Stimulated activated CD4-positive, alpha-beta T cell treated with anti-CD3 and anti-CD28 coated beads, TNF-alpha, amount 100 ng/mL, for 24 hours (primary cell): ENCODE measurements at places on chromosomes 6 and 20.

DNA sequence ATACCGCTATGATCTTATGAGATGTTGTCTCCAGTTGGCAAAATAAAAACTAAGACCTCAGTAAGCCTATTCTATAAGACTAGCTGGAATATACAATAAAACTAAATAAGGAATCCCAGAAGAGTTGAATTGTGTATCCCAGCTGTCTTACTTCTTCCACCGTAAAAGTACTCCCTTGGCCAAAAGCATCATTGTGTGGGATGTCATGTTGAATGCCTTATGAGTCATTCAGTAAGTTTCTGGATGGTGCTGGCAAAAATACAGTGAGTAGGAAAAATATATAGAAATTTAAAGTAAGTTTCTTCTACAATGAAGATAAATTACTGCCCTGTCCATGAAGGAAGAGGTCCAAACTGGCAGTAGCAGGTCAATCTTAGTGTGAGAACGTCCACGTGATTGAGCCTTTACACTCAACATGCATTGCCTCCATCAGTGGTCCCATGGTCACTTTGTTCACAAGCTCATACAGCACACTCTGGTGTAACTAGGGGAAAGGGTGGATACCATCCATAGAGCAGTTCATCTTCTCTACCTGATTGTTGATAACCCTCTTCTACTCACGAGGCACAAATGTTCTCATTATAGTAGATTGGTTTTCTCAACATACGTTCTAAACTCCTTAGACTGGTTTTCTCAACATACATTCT is 13.7 kb upstream of the ZNF318 start:
- no peak for DNase-seq

DNA sequence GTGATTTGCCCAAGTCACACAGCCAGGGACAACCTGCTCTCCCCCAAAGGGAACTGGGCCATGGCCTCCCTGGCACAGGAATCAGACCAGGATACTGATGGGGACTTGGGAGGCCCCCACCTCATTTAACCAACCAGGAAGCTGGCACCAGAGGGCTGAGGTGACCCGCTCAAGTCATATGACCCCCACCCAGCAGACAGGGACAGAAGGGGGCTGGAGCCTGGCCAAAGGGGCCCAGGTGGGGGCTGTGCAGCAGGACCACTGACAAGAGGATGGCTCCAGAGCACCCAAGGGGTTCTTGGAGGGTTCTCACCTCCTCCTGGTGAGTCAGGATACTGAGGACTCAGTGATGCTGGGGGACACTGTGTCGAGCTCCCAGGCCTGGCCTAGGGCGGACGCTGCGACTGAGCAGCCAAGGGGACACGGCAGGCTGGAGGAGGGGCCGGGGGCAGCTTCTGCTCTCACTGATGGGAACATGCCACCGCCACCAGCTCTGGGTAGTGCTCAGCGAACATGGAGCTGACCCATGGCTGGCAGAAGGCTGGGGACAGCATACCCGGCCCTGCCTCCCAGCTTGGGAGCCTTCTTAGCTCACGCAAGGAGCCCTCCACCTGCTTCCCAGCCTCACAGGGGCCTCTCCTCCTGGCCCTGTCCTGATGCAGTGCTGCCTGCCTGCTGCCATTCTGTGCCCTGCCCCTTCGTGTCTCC is 1.2 kb downstream of the CST7 start:
- no peak for DNase-seq

DNA sequence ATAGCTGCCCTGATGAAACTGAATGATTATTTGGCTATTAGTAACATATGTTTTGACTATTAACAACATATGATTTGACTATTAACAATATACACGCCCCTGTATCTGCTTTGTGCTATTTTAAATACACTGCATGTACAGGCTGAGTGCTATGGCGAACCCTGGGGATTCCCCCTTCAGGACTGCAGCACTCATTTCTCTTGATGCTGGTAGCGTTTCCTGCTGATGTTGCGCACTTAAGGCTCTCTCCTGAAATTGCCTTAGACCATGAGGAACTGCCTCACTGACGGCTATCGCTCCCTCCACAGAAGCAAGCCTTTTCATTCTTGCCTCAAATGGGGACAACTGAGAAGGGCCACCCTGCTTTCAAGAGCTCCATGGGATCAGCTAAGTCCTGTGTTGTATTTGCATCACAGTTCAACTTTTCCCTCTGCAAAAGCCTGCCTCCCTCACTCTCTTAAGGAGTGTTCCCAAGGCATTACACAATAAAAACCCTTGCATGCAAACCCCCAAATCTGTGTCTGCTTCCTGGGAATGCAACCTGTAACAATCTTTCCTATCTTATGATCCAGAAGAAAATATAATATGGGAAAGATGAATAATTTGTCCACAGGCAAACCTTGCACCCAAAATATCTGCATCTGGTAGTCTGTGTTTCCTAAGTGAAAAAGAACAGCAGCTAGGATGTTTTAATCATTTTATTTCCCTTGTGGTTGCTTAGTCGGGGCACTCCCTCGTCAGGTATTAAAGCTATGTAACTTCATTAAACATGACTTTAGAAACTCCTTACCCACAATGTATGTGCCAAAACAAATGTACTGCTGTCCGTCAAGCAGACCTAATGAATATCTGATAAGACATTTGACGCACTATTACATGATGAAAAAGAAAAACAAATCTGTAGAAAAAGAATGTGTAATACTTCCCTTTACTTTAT is 456.4 kb downstream of the COL12A1 start:
- DNase-seq = no peak

DNA sequence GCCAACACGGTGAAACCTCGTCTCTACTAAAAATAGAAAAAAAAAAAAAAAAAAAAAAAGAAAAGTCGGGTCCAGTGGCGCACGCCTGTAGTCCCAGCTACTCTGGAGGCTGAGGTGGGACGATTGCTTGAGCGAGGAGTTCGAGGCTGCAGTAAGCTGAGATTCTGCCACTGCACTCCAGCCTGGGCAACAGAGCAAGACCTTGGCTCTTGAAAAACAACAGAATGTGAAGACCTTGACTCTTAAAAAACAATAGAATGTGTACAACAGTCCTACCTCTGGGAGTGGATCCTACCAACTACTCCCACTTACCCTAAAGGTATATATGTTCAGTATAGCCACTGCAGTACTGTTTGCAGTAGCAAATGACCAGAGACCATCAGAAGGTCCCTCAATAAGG is 15.1 kb downstream of the KIF3B start:
- no peak for DNase-seq

DNA sequence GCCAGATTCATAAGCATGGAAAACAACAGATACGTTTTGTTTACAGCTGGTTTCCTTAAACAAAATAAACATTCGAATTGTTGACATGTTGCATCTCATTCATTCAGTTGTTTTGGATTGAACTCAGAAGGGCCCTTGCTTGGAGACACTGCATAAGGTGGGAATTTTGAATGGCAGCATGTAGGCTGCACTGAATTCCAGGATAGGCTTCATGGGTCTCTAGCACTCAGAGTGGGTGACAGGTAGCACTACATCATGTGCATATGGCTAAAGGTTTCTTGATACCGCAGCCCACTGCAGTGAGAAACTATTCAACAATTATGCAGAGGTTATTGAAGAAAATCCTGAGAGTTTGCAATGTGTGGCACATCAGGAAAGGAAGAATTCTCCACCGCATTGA is 1.6 kb downstream of the BEND6 start:
- DNase-seq = no peak

- no peak for DNase-seq
Measured at GRCh38 chr6:37741757-37742400, 44.2 kb upstream of the MDGA1 start.

GRCh38 chr20:9490631-9491030 is 23.8 kb upstream of the LAMP5 start:
- DNase-seq = no peak

GRCh38 chr6:43123461-43124314 is 47.4 kb upstream of the SRF start:
- no peak for DNase-seq

DNA sequence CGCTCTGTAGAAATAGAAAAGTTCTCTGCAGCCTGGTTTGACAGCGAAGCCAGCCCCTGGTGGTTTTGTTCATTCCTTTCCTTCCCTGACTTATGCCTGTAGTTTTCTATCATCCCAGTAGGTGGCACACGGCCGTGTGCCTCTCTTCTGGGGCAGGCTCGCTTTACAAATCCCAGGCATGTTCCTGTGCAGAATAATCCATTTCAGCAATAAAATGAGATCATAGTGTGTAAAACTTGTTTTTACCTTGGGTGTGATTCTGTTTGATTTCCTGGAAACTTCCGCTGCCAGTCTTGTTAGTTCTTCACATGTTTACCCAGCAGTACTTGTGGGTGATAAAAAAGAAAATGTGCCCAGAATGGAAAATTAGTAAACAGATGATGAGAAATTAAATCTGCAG is 7.4 kb upstream of the INSM1 start:
- DNase-seq = peak; percentile 15

DNA sequence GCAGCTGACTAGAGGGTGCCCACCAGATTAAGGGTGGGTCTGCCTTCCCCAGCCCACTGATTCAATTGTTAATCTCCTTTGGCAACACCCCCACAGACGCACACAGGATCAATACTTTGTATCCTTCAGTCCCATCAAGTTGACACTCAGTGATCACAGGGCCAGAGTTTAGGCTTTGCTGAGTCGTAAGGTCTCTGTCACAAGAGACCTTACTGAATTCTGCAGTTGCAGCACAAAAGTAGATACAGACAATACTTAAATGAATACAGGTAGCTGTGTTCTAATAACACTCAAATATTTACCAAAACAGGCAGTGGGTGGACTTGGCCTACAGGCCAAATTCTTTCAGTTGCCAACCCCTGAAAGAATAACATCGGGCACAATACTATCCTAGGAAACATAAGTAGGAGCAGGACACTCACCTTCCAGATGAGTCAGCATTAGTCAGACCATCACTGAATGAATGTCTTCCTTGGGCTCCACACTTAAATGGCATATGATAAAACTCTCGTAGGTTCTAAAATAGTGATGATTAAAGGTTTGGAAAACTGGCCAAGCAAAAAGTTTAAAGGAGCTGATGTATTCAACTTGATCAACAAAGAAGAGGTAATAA is 190.0 kb downstream of the UBE3D start:
- no peak for DNase-seq

GRCh38 chr20:3592931-3593330 is 70.3 kb downstream of the GFRA4 start:
- DNase-seq = no peak

DNA sequence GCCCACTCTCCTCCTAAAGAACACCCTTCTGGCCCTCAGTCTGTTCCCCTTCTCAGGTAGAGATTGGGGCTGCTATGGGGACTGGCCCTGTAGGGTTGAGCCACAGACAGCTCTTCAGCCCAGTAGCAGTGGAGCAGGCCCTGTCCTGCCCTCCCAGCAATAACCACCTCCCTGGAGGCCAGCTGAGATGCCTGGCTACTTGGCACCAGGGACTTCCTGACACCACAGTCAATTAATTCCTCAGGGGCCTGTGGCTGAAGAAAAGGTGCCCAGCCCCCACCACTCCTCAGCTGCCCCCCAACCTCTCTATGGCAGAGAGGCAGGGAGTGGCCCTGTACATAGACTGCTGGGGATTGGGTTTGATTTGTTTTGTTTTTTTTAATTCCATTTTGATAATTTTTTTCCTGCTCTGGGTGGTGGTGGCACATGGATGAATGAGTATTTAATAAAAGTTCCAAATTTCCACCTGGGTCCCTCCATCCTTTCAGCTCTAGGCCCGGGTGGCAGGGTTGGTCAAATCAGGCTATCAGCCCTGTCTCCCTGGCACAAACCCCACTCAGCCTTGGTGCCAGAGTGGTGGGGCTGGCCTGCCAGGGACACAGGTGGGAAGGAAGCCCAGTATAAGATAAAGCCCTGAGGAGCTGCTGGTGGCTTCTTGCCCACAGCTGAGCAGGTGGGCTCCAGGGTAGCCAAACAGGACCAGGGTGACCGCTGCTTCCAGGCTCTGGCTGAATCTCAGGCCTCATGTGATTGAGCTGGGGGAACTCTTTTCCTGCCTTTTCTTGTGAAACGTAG is 1.9 kb upstream of the DEF6 start:
- DNase-seq = no peak

DNA sequence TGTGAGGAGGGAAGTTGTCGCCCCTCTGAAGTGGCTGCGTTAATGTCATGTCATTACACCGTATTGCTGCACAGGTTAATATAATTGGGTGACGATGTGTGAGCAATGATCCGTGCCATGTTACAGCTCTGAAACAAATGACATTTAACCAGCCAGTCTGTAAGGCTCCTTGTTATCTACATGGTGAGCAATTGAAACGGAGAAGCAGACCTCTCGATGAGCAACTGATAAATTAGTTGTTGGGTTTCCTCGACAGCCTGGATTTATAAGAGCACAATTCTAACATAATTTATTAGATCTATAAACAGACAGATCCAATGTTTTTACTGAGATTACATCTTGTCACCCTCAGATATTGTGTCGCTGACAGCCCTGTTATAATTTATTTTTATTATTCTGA is 49.9 kb upstream of the MAFB start:
- DNase-seq = no peak

- no peak for DNase-seq
Measured at GRCh38 chr20:62734326-62734725, 25.7 kb downstream of the NTSR1 start.

DNA sequence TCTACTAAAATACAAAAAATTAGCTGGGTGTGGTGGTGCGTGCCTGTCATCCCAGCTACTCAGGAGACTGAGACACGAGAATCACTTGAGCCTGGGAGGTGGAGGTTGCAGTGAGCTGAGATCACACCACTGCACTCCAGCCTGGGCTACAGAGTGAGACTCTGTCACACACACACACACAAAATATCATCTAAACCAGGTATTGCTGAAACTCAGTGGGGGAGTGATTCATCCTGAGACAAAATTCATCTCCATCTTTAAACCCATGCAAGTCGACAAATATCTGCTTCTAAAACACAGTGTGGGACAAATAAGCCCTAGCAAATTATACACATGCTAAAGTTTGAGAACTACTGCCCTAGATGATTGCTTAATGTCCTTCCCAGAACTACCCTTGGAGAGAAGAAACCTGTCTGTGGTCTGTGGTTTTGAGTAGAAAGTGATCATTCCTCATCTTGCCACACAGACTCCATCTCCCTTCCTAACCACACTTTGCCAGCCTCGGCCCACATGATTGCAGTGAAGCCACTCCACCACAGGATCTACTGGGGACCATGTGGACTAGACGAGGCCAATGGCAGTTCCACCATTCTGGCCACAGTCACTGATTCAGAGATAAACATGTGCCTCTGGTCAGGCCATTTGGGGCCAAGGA is 130.3 kb downstream of the OPRM1 start:
- no peak for DNase-seq

- DNase-seq = no peak
Measured at GRCh38 chr6:3535776-3536435, 79.1 kb upstream of the SLC22A23 start.

GRCh38 chr20:44780226-44780625 is 30.1 kb downstream of the RIMS4 start:
- DNase-seq = peak; percentile 13

- no peak for DNase-seq
Measured at GRCh38 chr6:90118581-90118980, 178.1 kb downstream of the BACH2 start.

GRCh38 chr6:4281341-4282293 is 146.2 kb upstream of the ECI2 start:
- DNase-seq = peak; percentile 11

- no peak for DNase-seq
Measured at GRCh38 chr6:42301986-42302385, 84.3 kb upstream of the MRPS10 start.
